Urinary bladder (tissue), 4 donors: ENCODE measurements at places on chromosomes 1 and 21. TPM values are rescaled to one million over a fixed set of nuclear protein-coding genes. Genes with fewer than 3 reads are reported as not detected.

Gene ZNF593OS
- total RNA-seq: not detected

GRCh38 chr1:111747282-111747734 lies 8.1 kb upstream of the INKA2 start:
- no peak for DNase-seq

DNA sequence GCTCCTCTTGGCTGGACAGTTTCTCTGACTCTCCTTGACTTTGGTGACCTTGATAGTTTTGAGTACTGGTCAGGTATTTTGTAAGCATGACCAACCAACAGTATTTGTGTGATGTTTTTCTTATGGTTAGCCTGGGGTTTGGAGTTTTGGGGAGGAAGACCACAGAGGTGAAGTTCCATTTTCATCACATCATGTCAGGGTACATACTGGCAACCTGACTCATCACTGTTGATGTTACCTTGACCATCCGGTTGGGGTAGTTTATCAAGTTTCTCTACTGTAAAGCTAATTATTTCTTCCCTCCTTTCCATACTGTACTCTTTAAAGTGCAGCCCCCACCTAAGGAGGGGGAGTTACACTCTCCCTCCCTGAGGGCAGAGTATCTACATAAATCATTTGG lies 13.4 kb downstream of the OSCP1 start:
- DNase-seq: no peak

Gene CGN
- total RNA-seq: 5.9 TPM

GRCh38 chr1:34785875-34786470 lies 5.0 kb downstream of the GJB3 start:
- DNase-seq: no peak
